ENCODE measurements at places on chromosomes 5 and 9.

- DNase-seq, result no peak
Measured at GRCh38 chr5:83715236-83716065, 5.2 kb downstream of the HAPLN1 start.

GRCh38 chr5:171437286-171437821 lies 17.9 kb downstream of the FGF18 start:
- no peak for DNase-seq

DNA sequence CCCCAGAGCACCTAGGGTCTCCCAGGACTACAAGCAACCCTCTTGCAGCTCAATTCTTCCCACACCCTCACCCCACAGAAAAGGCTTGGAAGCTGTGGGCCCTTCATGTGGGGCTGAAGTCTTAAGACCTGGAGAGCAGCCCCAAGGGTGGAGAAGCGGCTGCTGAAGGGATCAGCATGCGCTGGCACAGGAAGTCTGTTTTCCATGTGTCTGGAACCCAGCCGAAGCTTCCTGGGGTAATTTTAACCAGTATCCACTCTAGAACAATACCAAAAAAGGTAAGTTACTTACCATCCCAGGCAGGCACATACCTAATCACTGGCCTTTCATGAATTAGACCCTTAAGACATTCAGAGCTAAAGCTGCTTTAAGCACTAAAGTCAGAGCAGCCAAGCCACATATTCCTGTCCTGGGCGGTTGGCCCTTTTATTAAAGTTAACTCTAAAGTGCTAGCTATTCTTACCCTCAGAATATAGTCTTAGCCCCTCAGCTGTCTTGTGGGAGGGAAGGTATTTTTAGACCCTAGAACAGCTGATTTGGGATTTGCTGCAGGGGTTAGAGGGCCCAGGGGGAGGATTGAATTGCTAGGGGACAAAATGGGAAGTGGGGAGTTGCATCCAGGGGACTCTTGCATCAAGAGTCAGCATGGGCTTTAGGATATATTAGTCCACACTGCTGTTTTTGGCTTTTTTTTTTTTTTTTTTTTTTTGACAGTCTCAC lies 6.9 kb downstream of the IL17B start:
- DNase-seq, result no peak

DNA sequence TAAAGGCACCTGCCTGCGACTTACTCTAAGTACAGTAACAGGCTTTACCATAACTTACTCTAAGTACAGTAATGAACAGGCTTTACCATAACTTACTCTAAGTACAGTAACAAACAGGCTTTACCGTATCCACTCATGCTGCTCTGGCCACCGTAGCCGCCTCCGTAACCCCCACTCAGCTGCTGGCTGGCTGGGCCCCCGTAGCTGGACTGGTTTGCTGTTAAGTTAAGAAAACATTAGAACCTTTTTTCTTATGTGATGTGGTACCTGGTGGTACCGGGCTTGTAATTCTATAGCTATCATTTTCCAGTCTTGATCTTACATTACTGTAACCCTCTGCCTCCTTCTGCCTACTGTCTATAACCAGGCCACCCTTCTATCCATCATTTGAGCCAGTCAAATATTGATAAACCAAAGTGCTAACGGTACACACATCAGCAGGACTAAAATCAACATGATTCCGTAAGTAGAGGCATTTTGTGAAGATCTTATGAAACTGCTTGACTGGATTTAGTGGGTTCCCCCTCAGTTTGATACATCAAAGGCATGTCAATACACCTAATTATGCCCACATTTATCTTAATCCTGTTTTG lies 7.4 kb downstream of the HNRNPH1 start:
- no peak for DNase-seq

- DNase-seq, result no peak
Measured at GRCh38 chr5:179817890-179818745, 2.6 kb upstream of the SQSTM1 start.

DNA sequence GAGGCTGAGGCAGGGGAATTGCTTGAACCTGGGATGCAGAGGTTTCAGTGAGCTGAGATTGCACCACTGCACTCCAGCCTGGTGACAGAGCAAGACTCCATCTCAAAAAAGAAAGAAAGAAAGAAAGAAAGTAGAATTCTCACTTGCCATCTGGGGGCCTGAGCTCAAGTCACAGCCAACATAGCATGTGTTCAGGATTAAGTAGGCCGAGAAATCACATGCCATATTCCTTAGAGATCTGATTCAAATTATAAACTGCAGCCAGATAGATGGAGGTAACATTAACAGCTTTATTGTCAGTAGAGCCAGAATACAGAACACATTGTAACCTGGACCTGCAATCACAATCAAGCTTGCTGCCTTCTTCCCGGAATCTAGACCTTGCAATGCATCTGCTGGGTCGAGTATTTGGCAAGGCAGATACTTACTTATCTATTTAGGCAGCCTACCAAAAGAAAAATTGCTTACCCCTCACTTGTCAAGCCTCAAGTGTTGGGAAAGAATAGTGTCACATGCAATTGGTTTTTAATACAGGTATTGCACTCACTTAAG lies 173.7 kb downstream of the CPLANE1 start:
- DNase-seq, result no peak

- DNase-seq, result peak; percentile 74
Measured at GRCh38 chr9:81686614-81687520, 2.5 kb downstream of the TLE1 start.

GRCh38 chr5:176381979-176382378 lies 6.4 kb downstream of the NOP16 start:
- no peak for DNase-seq

- no peak for DNase-seq
Measured at GRCh38 chr5:146440870-146441495, 6.2 kb upstream of the TCERG1 start.

DNA sequence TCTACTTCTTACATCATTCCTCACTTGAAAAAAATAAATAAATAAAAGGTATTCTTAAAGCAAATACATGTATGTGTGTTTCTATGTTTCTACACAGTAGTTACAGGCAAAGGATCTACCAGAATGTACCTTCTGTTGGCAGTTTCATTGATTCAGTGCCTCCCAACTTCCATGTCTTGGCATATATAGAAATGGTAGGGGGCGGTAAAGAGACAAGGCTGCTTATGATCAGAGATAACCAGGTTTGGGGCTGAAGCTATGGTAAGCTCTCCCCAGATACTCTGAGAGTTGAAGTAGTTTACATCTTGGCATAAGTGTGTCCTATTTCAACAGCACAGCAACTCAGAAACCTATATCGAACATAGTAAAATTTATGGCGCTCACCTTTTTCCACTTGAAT lies 1075.4 kb upstream of the C9orf72 start:
- no peak for DNase-seq

DNA sequence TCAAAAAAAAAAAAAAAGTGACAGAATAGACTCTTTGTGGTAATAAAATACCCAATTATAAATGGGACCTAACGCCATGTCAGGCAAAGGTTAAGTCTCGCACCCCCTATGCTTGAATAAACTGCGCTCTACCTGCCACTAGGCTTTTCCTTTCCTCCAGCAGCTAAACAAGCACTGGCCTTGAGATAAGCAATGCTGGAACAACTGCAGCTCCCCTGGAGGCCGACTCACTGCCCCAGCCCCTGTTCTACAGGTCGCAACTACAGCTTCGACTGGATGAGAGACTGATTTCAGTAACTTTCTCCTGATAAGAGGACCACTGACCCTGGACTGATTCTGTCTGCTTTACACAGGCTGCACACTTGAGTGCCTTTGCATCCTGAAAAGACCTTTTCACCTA lies 210.2 kb downstream of the HSPA4 start:
- no peak for DNase-seq

DNA sequence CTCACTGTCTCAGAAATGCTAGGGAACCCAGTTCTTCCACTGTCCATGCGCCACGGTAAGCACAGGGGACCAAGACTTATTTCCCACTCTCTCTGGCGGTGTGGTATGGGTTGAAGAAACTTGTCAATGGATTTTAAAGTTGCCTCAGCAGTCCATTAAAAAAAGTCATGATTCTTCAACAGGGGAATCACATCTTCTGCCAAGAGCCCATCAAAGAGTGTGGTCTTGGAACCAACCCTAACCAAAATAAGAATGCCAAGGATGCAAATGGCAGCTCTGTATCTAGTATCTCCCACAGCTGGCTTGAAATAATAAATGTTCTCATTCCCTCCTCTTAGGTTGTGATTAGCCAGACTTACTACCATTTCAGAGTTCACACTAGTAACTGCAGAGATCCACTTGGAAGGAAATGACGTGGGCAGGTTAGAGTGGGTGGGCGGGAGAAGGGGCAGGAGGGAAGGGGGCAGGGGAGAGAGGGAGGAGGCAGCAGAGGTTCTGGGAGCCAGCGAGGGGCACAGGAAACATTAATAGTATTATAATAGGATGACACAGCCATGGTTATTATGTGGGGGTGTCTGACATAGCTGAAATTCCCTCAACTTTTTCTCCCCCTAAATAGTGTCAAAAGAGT lies 17.6 kb downstream of the PTCH1 start:
- no peak for DNase-seq

DNA sequence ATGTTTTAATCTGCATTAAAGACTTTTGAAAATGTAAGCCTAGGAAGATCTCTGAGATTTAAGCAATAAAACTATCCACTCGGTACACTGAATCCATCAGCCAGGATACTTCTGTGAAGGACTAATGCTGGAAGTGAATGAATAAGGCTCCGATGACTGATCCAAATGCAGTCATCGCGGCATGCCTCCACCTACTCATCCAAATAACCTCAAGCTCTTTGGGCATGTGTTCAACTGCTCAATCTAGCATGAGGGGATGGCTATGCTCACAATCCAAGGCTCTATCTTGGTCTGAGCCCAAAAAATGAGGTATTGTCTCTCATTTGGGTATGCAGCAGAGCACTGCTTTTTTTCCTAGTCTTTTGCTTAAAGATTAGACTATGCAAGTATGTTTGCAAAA lies 19.2 kb downstream of the MARCHF3 start:
- DNase-seq, result no peak

- DNase-seq, result no peak
Measured at GRCh38 chr5:139138809-139139208, 59.4 kb downstream of the SIL1 start.

DNA sequence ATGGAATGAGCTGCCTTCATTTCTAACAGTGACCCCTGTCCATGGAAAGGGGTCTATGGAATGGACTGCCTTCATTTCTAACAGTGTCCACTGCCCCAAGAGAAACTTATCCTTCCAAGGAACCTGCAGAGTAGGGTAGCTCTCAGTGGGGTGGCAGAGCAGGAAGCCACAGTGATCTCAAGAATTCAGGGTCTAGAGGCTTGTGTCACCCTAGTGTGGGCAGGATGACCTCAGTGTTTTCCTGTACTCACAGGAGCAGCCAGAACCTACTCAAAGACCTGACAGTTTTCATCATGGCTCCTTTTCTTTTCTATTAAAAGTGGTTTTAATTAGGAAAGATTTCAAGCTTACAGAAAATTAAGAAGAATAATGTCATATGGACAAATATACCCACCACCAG lies 27.5 kb downstream of the SEC61B start:
- DNase-seq, result no peak

DNA sequence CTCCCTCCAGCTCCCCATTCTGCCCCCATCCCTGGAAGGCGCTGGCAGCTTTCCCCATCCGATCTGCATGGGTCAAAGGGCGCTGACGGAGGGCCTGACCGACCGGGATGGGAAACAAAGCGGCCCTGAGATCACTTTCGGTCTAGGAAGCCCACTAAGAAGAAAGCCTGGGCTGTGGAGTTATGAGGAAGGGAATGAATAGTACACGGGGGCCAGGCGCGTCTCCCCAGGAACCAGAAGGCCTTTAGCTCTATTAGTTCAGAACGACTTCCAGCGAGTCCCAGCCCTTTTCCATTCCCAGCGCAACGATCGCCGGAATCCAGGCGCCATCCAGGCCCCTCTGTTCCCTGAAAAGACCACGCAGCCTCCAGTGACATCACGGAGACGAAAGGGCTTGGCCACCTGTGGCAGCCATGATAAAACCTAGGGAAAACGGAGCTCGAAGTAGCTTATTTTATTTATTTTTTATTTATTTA lies 70.1 kb upstream of the CCDC180 start:
- peak; percentile 16 for DNase-seq

- no peak for DNase-seq
Measured at GRCh38 chr5:113065626-113066025, 89.0 kb downstream of the DCP2 start.

DNA sequence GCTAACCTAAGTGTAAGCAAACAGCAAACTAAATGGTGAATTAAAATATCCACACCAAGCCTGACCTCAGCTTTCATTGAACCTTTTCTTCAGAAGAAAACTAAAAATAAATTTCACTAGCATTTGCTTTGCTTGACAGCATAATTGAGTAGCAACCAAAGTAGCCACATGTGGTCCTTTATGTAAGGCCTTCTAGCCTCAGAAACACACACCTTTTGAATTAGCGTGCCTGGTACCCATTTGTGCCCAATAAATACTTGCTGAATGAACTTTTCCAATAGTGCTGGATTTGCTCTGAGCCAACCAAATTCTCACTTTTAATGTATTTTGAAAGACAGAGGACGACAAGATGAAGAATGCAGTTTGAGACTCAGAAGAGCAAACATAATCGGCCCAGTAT lies 2.1 kb upstream of the NIPBL start:
- DNase-seq, result no peak

- DNase-seq, result no peak
Measured at GRCh38 chr5:68445257-68446069, 229.9 kb downstream of the PIK3R1 start.

DNA sequence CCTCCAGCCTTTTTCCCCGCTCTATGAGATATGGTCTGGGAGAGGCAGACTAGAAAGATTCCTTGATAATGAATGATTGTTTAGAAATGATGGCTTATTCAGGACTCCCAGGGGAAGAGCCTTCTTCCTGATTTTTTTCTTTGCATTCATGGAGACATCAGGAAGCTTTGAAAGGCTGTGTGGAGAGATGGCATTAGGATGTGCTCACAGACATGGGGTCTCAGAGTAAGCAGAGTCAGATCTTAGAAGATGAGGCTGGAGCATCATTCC lies 37.1 kb downstream of the PPARGC1B start:
- no peak for DNase-seq

DNA sequence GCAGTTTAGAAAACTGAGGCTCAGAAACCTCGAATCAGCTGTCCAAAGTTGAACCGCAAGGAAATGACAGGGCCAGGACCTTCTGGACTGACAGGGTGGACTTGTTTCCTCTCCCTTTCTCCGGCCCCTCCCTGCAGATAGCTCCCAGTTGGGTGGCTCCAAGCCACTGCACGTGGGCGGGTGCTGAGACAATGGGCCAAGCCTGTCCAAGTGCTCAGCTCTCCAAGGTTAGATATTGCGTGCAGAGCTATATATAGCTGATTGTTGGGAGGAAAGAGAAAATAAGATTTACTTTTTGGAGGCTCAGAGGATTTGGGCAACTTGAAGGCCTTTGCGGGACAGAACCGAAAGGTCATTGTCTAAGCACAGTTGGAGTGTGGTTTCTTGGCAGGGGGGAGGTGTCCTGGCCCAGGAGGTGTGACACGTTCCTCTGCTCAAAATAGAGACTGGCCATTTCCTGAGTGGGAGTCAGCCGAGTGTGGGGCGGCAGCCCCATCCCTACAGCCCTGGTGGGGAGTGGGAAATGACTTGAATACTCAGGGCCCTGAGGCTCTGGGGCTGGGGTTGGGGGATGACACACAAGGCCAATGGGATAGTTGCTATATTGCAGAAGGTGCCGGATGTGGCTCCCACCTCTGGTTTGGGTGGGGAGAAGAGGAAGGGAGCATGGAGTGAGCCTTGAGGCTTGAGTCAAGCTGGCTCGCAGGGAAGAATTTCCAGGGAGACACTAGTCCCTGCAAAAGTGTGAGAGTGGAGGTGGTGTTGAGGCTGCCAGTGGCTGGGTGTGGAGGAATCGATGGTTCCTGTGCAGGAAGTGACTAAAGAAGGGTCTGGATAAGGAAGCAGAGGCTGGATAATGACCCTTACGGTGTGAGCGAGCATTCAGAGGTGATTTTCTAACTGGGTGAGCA lies 44.4 kb upstream of the SMAD5 start:
- DNase-seq, result no peak

GRCh38 chr5:10912435-10912834 lies 151.4 kb upstream of the DAP start:
- DNase-seq, result no peak
